ENCODE measurements at places on chromosomes 5 and 9.

- DNase-seq: no peak
Measured at GRCh38 chr5:158958021-158958994, 141.4 kb downstream of the EBF1 start.

DNA sequence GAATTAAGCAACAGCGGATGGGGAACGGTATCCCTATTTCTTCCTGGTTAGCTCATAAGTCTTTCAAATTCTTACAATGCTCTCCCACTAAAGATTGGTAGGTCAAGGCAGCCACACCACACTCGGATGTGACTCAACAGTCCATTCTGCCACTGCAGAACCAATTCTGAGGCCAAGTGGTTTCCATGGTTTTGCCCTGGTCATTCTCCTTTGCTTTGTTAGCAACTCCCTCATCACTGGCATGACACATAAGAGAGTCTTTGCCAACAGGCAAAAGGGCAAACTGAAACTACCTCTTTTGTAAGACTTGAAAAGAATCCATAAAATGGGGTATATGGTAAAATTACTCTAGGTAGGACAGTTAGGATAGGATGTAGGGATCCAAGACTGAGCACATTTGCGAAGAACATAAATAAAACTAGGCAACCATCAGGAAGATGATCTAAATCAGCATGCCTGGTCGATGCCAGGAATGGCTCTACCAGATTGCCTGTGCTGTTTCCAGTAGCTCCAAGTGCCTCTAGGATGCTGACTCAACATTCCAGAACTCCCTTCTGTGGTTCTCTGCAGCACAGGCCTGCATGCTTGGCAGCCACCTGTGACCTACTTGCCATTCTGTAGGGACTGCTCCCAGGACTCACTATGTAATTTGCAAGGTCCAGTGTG, 105.4 kb downstream of the DCP2 start:
- DNase-seq: no peak

DNA sequence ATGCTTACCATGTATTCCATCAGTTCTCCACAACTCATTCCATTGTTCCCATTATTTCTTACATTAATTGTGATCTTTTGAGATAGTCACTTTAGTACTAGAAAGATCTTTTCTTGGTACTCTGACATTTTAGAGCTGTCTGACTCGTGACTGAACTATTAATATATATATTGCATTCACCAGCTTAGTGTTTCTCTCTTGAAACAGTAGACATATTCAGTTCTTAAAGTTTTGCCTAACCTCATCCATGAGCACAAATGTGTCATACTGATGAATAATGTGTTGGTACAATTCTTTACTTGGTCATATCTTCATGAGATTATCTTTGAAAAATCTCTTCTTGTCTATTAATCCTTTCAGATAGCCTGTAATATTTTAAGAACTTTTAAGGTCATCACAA, 74.3 kb downstream of the NLN start:
- no peak for DNase-seq

DNA sequence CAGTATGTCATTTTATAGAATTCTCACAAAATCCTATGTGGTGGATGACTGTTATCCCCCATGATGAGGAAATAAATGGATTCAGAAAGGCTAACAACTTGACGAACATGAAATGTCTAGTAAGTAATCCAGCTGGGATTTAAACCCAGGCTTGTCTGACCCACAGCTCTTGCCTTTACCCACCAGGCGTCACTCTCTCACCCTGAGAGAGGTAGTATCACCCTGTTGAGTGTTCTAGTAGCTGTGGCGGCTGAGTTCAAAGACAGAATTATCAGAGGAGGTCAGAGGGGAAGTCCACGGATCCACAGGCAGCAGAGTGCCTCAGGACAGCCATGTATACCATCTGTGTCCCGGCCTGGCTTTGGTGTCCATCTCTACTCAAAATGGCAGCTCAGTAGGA, 113.8 kb downstream of the ZNF462 start:
- no peak for DNase-seq

GRCh38 chr9:118529210-118529609, 825.0 kb downstream of the TLR4 start:
- DNase-seq: no peak

- no peak for DNase-seq
Measured at GRCh38 chr5:67402526-67402925, 205.9 kb upstream of the CD180 start.

DNA sequence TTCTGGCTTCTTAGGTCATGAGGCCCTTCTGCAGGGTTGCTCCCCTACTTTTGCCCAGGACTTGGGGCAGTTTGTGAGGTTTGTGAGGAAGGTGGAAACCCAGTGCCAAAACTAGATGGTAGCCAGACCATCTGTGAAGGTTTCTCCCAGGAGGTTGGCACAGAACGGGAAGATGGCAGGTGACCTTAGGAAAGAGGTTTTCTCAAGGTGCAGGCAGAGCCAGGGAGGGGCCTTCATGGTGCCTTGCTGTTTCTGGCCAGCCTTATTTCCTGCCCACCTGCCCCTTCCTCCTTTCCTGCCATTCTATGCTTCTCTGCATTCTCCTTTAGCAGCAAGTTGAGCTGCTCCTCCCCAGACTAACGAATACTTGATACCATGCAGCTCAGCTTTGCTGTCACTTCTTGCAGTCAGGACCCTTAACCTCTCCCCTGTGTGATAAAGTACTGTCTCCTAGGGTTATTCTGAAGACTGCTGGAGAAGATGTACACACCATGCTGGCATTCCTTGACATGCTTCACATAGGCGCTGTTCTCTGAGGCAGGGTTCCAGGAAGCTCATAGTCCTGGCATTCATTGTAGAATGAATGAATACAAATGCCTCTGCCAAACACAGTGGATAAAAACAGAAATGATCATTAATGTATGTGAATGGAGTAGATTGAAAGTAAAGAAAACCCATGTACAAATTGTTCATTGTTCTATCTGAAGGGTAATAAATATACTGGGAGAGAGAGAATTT, 154.3 kb downstream of the KDM4C start:
- no peak for DNase-seq

DNA sequence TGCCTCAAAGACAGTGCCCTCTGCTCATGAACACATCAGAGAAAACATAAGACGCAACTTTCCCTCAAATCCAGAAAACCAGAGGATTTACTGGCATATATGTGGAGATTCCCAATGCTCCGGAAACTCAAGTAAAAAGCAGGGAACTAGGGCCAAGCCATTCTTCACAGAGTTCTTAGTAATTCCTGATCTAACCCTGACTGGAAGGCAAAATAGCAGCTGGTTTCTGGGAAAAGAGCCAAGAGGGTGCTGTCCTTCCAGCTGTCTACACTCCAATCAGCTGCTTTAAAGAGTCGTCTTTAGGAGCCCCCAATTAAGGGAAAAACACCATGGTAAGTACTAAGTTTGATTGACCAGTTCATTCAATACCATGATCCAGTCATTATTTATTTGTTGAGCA, 49.6 kb downstream of the GNA14 start:
- no peak for DNase-seq

DNA sequence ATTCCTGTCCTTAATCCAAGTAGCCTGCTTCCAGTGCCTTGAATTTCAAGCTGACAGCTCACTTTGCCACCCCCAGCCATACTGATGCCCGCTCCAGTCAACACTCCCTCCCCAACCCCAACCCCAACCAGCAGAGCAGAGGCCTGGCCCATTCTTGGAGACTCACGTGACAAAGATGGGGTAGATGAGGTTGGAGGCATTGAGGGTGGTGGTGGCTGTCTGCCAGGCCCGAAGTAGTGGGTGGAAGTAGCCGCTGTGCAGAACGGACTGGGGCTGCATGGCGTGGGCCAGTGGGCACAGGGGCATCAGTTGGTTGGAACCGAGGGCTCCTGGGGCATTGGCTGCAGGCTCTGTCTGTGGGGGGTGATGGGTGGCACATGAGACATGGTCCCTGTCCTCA, 7.8 kb downstream of the ALAD start:
- DNase-seq: no peak

- no peak for DNase-seq
Measured at GRCh38 chr9:34380034-34380510, 3.4 kb upstream of the MYORG start.

- no peak for DNase-seq
Measured at GRCh38 chr5:118988866-118989180, 476 bp upstream of the DTWD2 start.

DNA sequence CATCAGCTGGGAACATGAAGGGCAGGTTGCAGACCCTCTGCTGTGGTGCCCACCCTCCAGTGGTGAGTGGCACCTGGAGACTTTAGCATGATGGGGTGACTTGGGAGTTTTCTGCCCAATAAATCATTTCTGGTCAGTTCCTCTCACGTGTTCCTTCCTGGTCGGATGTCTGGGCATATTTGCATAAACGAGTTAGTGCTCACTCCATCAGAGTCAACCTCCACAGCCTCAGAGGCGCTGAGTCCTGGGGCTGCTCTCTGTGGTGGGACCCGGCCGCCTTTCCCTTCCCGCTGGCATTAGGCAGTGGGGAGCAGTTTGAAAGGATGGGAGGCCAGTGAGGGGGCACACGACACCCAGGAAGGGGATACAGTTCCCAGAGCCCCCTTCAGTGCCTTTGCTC, 114.0 kb upstream of the FCN2 start:
- no peak for DNase-seq

- DNase-seq: no peak
Measured at GRCh38 chr5:151257731-151258181, 4.8 kb downstream of the GM2A start.

DNA sequence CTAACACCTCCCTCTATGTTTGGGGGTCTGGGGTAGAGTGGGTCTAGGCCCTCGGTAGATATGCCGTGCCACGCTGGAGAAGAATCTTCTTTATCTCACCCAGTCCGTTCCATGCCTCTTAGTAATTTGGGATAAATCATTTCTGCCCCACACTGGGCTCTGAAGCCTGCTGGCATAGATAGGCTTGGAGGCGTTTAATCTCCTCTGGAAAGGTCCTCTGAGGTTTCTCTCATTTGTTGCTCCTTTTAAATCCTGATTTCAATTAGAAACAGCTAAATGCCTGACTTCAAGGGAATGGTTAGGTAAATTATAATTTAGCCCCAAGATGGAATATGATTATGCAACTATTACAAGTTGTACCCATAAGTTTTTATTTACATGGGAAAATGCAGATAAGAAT, 57.8 kb upstream of the AKNA start:
- no peak for DNase-seq

GRCh38 chr9:89442501-89442978, 55.4 kb downstream of the SEMA4D start:
- DNase-seq: no peak

DNA sequence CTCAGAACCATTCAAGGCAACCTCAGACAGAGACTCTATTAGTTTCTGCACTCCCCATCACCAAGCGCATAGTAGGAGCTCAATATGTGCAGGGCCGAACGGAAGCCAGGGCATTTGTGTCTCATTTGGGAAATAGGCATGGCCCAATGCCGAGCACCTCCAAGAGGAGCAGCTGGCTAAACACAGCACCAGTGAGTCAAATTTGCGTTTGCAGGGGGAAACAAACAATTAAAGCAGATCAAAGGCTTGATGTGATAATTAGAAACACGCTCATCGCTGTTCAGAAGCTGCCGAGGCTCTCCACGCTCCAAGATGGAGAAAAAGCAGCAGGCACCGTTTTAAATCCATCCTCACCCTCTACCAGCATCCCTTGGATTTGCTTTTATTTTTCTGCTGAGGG, 225.3 kb downstream of the AGTPBP1 start:
- no peak for DNase-seq

DNA sequence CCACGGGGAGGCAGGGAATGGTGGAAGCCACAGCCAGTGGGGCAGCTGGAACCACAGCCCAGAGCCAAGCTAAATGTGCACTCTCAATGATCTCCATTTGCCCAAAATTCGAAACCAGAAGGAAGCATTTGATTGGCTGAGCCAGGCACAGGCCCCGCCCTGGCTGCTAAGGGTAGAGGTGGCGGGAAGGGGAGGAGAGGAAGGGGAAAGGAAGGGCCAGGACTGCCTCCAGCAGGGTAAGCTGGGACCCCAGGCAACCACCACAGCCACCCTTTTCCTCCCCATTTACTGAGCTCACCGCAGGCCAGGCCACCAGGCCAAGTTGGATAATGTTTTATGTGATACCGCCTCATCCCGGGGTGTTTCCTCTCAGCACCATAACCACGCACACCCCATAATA, 100.3 kb upstream of the RAPGEF1 start:
- DNase-seq: no peak

GRCh38 chr5:2761921-2762488, 10.5 kb upstream of the IRX2 start:
- DNase-seq: no peak

DNA sequence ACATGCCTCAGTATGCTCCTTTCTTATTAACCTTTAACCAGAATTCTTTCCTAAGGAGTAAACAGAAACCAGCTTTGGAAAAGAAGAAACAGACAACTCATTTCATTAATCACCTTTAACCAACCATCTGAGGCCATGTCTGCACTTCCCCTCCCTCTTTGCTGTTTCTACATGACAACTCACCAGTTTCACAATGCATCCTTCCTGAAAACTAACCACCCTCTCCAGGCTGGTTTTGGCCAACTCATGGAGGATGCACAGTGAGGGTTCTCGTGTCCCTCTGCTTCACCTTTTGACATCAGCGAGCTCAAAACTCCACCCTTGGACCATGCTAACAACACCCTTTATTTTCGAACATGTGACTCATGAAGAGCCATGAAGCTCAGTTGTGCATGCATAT, 244.1 kb downstream of the ELAVL2 start:
- DNase-seq: no peak

DNA sequence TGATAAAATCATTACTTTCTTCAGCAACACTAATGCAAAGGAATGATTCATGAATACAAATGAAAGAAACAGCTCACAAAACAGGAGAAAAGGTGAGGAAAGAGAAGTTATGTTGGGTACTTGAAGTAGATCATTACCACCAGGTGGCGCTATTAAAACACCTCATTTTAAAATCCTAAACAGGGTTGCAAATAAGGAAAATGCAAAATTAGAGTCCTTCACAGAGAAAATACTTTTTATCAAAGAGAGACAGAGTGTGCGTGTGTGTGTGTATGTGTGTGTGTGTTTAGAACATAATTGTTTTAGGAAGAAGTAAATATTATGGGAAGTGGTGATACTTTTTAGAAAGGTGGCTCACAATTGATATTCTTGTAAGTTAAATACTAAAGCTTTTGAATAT, 49.5 kb upstream of the CD180 start:
- DNase-seq: no peak

DNA sequence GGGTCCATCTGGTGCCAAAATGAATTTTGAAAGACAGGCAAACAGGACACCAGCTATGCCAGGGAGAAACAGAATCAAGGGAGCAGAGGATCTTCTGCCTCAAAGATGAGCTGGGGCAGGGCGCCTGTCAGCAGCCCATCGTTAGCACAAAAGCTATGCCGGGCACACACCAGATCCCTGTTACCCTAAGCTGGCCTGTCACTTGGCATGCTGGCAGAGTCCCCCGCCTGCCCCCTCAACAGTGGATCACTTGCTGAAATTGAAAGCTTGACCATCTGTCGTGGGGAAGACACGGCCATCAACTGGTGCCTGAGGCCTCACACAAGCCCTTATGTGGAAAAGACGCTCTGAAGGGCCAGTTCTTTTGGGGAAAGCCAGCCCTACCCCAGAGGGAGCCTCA, 256.4 kb downstream of the EBF1 start:
- DNase-seq: no peak

DNA sequence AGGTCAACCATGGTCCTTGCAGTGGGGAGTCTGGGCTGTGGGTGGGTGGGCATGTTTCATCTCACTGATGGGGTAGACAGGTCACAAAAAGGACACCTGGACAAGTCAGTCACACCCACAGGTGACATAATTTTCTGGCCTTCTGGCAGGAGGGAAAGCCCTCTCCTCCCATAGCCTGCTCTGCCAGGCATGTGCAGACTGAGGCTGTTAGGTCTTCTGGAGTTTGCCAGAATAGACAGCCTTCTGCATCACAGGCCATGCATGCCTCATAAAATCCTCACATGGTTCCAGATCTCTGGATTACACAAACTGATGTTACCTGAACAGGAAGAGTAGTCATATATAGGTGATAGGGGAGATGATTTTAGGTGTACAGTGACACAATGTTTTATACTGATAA, 49.1 kb downstream of the ARHGAP26 start:
- DNase-seq: no peak
